ENCODE measurements at places on chromosomes 7 and 10. TPM values are rescaled to one million over a fixed set of nuclear protein-coding genes. Genes with fewer than 3 reads are reported as not detected.

The LIPM gene
- not detected for total RNA-seq

The PLXNA4 gene
- 0.24 TPM for total RNA-seq

The SPDYE2B gene
- not detected for total RNA-seq

The ADIRF gene
- not detected for total RNA-seq

GRCh38 chr10:100114976-100115770, 33.5 kb upstream of the CPN1 start:
- H3K4me3 ChIP-seq: no peak overlapping the region
- peaks cover 26% of the 10 kb centered on the region for H3K27me3 ChIP-seq
- H3K27ac ChIP-seq: no peak overlapping the region
- DNase-seq: no peak
- no peaks in the 10 kb centered on the region for H3K36me3 ChIP-seq

DNA sequence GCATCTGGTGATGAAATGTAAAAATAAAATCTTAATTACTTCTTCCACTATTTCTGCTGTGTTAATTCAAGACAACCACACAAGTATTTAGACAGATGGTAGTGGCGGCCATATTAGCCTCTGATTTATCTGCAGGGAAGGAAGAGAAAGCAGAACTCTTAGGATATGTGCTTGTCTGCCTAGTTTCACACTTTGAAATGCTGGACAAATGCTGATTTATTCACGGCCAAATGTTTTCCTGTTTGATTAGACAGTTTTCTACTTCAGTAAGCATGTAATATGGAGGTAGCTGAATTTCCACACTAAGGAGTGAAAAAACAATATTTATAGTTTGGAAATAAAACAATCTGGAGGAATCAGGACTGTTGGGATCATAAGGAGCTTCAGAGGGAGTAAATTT, 158.1 kb downstream of the AGMO start:
- no peak for DNase-seq
- no peaks in the 10 kb centered on the region for H3K27me3 ChIP-seq
- H3K4me3 ChIP-seq: no peak overlapping the region
- H3K27ac ChIP-seq: no peak overlapping the region
- H3K4me1 ChIP-seq: peaks cover 12% of the 10 kb centered on the region

DNA sequence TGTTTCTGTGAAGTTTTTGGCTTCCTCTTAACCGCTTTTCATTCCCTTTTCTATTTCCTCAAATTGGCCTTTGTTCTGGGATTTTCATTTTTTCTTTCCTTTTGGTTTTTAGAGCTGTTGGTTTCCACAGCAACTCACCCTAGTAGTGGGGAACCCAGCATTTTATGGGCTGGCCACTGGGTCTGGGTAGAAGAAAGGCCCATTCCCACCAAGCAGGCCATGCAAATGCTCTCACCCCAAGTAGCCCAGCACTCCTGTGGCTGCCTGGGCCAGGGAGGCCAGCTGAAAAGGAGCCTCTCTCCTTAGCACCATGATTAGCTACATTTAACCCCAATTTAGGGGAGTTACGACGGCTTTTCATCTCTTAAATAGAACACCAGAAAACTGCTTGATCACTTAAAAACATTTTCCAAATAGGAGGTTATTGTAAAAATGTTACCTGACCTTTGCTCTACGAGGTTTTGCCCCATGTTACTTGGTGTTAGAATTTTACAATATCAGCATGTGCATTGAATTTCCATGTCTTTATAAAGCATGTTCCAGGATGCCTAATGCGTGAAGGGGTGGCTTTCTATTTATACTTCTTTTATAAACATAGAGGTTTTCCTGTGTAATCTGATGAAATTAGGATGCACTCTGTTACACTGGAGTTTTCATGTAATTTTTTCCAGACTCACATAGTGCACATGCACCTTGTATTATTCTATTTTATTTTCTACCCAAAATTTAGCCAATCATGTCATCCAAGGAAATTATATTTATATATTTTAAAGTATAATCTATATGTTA, 75.4 kb downstream of the FAM171A1 start:
- no peaks in the 10 kb centered on the region for H3K36me3 ChIP-seq
- H3K27me3 ChIP-seq: peaks cover 70% of the 10 kb centered on the region
- H3K4me3 ChIP-seq: no peak overlapping the region
- DNase-seq: no peak
- H3K4me1 ChIP-seq: no peaks in the 10 kb centered on the region

GRCh38 chr10:108203905-108204527, 1039.5 kb upstream of the SORCS1 start:
- no peak for DNase-seq
- H3K4me3 ChIP-seq: no peak overlapping the region
- H3K36me3 ChIP-seq: no peaks in the 10 kb centered on the region
- H3K27ac ChIP-seq: no peak overlapping the region
- no peaks in the 10 kb centered on the region for H3K27me3 ChIP-seq

DNA sequence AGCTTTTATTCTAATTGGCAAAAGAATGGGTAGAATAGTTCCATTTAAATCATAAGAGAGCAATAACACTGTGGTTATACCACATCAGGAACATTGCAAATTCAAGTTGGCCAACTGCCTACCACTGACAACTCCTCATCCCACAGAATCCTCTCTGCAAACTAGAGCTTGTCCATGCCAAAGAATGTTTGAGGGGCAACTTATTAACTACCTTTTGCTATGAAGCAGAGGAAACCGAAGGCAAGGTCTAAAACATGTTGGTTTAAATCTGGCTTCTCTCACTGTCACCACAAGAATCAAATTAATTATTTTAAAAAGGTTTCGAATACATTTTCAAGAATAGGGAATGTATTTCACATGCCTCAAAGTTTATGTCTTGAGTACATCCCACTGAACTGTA, 36.0 kb downstream of the RHOBTB1 start:
- no peak overlapping the region for H3K4me3 ChIP-seq
- no peak for DNase-seq
- H3K4me1 ChIP-seq: no peaks in the 10 kb centered on the region
- no peak overlapping the region for H3K27ac ChIP-seq

DNA sequence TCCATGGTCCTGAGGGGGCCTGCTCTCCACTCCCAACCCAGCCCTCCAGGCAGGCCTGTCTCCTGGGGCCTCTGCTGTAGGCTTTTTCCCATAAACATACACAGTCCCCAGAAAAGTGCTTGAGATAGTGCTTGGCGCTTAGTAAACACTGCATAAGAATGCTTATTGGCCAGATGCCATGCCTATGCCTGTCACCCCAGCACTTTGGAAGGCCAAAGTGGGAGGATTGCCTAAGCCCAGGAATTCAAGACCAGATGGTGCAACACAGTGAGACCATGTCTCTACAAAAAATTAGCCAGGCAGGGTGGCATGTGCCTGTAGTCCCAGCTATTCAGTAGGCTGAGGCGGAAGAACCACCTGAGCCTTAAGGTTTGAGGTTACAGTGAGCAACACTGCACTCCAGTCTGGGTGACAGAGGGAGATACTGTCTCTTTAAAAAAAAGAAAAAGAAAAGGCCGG, 24.6 kb upstream of the ASL start:
- no peaks in the 10 kb centered on the region for H3K4me1 ChIP-seq
- H3K27ac ChIP-seq: no peak overlapping the region
- peak; percentile 65 for DNase-seq
- no peak overlapping the region for H3K4me3 ChIP-seq
- no peaks in the 10 kb centered on the region for H3K27me3 ChIP-seq
- H3K36me3 ChIP-seq: no peaks in the 10 kb centered on the region

GRCh38 chr7:70406186-70406949, 725.6 kb upstream of the GALNT17 start:
- no peak overlapping the region for H3K4me3 ChIP-seq
- H3K4me1 ChIP-seq: no peaks in the 10 kb centered on the region
- no peak overlapping the region for H3K27ac ChIP-seq
- no peaks in the 10 kb centered on the region for H3K36me3 ChIP-seq

DNA sequence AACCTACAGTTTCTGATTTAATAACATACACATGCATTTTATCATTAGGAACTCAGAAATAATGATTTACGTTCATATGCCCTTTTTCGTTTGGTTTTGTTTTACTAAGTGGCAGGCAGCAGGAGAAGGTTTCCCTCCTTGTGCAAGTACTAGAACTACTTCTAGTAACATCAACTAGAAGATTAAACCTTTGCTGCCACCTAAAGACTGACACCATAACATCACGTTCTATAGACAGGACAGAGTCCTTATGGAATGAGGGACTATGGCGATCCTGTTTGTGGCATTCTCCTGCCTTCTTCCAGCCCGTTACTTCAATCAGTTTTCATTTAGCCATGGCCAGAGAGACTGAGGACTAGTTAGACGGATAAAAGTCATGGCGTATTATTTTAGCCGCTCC, 53.2 kb downstream of the GAD2 start:
- H3K27ac ChIP-seq: no peak overlapping the region
- peak; percentile 24 for DNase-seq
- no peaks in the 10 kb centered on the region for H3K4me1 ChIP-seq
- H3K4me3 ChIP-seq: no peak overlapping the region
- H3K36me3 ChIP-seq: no peaks in the 10 kb centered on the region

DNA sequence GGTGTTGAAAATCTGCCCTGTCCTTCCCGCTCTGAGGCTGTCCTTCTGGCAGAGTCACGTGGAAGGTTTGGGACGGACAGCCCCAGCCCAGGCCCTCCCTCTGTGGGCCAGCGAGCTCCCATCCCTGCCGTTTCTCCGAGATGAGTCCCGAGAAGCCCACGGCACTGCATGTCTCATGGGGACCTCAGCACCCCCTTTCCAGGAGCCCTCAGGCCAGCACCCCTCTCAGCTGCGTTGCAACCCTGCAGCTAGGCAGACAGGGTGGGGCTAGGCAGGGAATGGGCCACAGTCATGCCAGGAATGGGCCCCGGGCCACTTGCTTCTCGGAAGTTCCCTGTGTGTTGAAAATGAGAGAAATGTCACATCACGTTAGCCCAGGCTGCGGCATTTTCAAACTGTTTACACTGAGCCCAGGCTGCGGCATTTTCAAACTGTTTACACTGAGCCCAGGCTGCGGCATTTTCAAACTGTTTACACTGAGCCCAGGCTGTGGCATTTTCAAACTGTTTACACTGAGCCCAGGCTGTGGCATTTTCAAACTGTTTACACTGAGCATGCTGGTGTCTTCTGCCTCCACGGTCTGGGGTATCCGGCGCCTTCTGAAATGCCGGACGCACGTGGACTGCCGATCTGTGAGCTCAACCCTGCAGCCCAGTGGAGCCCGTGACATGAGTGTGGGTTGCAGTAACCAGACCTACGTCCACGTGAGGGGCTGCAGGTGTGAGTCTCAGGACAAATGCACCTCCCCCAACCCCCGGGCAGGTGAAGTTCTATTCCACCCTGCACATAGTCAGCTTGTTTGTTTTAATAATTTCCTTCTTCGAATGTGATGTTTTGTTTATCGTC, 42.6 kb downstream of the FAM20C start:
- peak; percentile 67 for DNase-seq
- H3K4me3 ChIP-seq: no peak overlapping the region
- H3K36me3 ChIP-seq: no peaks in the 10 kb centered on the region
- no peak overlapping the region for H3K27ac ChIP-seq

DNA sequence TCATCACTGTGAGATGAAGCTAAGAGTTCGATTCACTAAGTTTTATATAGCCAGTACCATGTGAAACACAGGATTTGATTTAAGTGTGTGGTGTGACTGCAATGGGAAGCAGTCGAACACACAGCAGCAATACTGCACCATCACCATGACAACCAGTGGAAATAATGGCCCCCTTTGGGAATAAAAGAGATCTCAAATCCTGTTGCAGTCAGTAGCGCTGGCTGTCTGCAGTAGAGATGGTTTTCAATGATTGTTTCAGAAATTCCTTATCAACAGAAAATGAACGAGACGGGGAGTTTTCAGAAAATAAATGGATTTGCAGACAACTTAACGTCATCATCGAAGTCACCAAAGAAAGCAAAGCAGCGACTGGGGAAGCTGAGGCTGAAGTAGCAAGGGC, 91.0 kb downstream of the PTPRE start:
- H3K27me3 ChIP-seq: no peaks in the 10 kb centered on the region
- no peak for DNase-seq
- no peaks in the 10 kb centered on the region for H3K4me1 ChIP-seq

GRCh38 chr10:55801353-55801661, 559.8 kb downstream of the ZWINT start:
- no peak for DNase-seq
- H3K36me3 ChIP-seq: no peaks in the 10 kb centered on the region
- H3K27me3 ChIP-seq: no peaks in the 10 kb centered on the region
- H3K4me3 ChIP-seq: no peak overlapping the region
- H3K4me1 ChIP-seq: no peaks in the 10 kb centered on the region
- no peak overlapping the region for H3K27ac ChIP-seq

- no peak overlapping the region for H3K4me3 ChIP-seq
- no peak for DNase-seq
- no peaks in the 10 kb centered on the region for H3K27me3 ChIP-seq
- no peaks in the 10 kb centered on the region for H3K4me1 ChIP-seq
- H3K36me3 ChIP-seq: no peaks in the 10 kb centered on the region
- H3K27ac ChIP-seq: no peak overlapping the region
These were observed 59.8 kb upstream of the TES start for GRCh38 chr7:116150588-116150987.

DNA sequence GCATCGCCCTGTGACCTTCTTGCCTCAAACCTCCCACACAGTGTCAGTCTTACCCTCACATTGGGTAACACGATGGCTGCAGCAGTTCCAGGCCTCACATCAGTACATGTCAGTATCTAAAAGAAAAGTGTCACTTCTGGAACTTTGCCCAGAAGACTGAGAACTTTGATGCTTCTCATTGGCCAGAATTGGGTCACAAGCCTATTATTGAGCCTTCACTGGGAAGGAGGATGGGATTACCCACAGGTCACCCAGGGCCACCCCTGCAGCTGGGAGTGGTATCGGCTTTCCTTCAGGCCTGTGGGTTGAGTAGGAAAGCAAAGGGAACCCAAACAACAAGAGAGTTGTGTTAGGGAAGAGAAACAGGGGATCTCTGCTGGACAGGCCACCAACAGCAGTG, 111.5 kb downstream of the NPY start:
- H3K27ac ChIP-seq: no peak overlapping the region
- DNase-seq: no peak
- no peaks in the 10 kb centered on the region for H3K36me3 ChIP-seq
- H3K4me1 ChIP-seq: no peaks in the 10 kb centered on the region
- peaks cover 20% of the 10 kb centered on the region for H3K27me3 ChIP-seq

DNA sequence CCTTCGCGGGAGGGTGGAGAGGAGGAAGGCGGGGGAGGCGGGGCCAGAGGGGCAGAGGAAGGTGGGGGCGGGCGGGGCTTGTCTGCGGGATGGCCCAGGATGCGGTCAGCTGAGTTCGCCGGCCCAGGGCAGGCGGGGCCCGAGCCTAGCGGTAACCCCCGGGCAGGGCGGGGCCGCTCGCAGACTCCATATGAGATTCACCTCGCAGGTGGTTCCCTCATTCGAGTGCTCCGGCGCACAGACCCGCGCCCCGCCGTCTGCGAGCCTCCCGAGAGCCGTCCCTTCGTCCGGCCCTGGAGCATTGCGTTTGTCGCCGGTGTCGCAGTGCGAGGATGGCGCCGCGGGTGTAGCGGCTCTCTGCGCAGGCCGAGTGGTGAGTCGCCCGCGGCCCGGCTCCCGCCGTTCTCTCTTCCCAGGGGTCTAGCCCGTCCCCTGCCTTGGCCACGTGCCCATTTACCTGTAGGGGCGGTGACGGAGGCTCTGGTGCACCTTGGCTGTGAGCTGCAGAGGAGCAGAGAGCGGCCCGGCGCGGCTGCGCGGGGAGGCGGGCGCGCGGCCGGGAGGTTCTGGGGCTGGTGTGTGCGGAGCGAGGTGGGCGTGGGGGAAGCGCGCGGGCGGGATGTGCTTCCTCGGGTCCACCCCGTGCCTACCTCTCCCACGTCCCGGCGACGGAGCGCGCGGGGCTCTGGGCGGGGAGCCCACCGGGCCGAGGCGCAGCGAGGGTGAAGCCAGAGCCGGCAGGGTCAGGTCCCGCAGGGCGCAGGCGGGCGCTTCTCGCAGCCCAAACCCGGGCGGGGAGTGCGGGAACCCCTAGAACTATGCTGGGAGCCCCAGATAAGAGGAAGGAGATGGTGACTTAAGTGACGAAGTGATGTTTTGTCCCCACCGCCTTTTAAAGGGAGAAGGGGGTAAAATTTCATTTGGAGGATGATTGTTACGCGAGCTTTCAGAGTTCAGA, at the start of gene UPP1:
UPP1 (plus strand) TSS at position 220 of the 958 bp plus-strand sequence. CDS start 5,519 bp downstream, outside the sequence.
- DNase-seq: peak; percentile 89
- peaks cover 80% of the 10 kb centered on the region for H3K4me1 ChIP-seq
- H3K27ac ChIP-seq: peak within 1 kb of the TSS; percentile 82
- H3K36me3 ChIP-seq: peaks cover 75% of the 10 kb centered on the region

Measured in Calu3 (cell line).